ENCODE measurements at places on chromosomes 1 and 21. TPM values are rescaled to one million over a fixed set of nuclear protein-coding genes. Genes with fewer than 3 reads are reported as not detected.

GRCh38 chr1:181033799-181034451 lies at the start of gene MR1:
TSS of gene MR1 (plus strand) at chr1:181033983. CDS start at chr1:181034008, 25 bp downstream.
- peak; percentile 91 for DNase-seq

DNA sequence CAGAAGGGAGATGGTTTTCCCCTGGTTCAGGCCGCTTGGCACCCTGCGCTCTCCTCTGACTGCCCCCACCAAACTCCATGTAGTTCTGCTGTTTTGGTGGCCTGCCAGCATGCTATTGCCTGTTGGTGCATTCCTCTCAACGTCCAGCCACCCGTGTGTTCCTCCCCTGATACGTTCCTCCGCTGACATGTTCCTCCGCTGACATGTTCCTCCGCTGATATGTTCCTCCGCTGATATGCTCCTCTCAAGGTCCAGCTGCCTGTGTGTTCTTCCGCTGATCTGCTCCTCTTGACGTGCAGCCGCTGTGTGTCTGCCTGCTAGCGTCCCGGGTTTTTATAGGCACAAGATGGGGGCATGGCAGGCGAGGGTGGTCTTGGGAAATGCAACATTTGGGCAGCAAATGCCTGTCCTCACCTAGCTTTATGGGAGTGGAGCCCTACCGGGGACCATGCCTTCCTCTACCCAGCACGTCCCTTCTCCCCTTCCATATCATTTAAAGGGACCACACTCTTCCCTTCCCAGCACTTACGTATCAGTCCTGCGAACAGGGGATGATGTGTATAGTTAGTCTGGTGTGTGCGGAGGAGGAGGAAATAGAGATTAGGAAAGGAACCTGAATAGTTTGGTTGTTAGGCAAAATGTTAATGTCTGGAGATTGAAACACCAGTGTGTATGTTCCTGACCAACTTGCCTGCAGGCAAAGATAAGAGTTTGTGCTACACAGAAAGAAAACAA lies 40.6 kb upstream of the PLA2G5 start:
- DNase-seq, result no peak

- no peak for DNase-seq
Observed at GRCh38 chr1:2847086-2847985, 45.8 kb upstream of the TTC34 start.

- no peak for DNase-seq
Observed at GRCh38 chr1:184429335-184429734, 42.5 kb downstream of the C1orf21 start.

- peak; percentile 19 for DNase-seq
Observed at GRCh38 chr1:231550448-231550781, 21.9 kb downstream of the TSNAX start.

GRCh38 chr1:50989694-50990093 lies 19.6 kb downstream of the CDKN2C start:
- no peak for DNase-seq

- DNase-seq, result peak; percentile 4
Observed at GRCh38 chr1:36351227-36351977, 28.0 kb upstream of the EVA1B start.

GRCh38 chr21:21213297-21213696 lies 215.1 kb downstream of the NCAM2 start:
- no peak for DNase-seq

GRCh38 chr1:47612819-47613218 lies 175.0 kb downstream of the FOXD2 start:
- no peak for DNase-seq

DNA sequence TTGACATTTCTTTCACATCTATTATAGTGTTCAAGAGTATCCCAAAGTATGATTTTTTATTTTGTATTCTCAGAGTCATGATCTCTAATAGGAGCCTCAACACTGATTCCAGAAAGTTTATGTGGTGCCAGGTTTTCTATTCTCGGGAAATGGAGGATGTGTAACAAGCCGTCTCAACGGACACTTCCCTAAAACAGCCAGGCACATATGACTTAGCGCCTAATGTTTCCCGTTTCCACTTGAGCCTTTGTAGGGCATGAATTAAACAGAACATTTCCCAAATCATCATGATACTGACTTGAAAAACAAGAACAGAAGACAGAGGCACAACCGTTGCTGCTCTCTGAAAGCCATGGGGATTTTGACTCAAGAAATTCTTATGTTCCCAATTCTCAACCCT lies 8.0 kb downstream of the CYYR1 start:
- DNase-seq, result no peak

- DNase-seq, result peak; percentile 15
Observed at GRCh38 chr1:35637401-35637809, 3.9 kb downstream of the PSMB2 start.

DNA sequence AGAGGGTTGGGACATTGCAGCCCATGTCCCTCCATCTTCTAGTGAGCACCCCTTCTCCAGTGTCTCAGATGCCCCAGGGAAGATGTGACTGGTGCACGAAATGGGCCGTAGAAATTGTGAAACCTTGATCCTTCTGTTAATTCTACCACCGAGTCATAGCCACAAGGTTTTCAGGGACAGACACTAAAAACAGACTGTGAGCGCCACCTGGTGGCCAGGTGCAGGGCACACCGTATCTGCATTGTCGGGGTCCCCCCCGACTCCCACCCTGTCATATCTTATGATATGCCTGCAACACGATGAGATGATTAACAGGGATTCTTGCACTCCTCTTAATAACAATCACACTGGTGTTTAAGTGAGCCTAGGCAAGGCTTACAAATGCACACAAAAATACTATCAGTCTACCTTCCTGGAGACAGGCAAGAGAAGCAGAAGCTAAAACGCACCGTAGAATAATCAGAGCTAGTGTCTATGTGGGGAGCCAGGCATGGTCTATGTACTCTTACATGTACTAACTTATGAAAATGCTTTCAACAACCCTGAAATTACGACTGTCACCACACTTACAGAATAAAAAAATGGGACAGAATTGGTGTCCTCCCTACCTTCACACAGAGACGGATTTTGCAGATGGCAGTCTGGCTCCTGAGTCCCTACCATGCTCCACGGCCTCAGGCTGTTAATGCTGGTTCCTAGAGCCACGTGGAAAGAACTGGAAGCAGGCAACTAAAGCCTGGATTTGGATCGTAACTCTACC lies 57.9 kb downstream of the FHAD1 start:
- peak; percentile 34 for DNase-seq

DNA sequence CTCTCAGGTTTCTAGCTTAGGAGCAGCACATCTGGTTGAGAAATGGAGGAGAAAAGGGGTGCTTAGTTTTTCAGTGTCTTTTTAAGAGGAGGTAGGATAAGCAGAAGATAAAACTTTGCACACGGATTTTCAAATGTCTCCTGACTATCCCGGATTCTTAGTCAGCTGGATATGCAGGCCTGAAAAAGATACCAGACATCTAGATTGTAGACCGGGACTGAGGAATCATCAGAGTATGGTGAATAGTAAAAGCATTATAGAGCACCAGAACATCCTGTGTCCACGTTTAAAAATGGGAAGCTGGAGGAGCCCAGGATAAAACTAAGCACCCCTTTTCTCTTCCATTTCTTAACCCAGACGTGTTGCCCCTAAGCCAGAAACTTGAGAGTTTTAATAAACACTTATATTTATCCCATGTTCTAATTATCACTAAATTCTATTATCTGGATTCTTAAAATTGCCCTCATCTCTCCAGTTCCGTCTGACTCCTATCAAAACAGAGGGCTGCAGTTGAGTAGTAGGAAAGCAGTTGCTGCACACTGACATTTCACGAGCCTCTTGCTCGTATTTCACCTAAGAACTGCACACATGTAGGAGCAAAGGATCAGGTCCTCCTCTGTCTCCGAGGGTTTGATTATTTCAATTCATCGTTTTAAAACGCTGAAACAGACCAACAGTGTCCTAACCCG lies 609 bp downstream of the PIGK start:
- no peak for DNase-seq

DNA sequence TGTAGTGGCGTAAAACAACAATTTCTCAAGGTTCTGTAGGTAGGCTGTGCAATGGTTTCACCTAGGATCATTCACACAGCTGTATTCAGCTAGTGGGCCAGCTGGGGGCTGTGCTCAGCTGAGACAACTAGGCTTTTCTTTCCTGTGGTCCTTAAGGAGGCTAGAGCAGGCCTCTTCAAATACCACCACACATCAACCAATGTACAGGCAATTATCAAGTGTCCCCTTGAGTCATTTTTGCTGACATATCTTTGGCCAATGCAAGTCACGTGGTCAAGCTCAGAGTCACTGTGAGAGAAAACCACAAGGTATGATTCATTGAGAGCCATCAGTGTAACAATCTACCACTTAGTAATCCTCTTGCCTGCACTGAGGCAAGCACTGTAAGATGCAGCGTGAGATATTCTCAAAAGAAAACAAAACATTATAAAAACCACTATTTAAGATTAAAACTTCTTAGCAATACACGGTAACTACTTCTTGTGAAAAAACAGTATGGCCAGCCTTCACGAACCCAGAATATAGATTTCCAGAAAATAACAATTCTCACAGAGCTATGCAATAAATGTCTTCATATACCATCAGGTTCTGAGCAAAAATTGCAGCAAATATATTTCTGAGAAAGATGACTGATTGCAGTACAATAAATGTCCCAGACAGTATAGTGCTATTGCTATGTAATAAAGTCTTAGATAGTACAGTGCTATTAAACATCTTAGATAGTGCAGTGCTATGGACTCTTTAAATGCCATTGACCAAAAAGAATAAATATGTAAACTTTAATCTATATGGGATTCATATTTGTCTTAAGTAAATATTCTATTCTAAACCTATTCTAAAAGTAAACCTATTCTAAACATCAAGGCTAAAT lies 55.3 kb downstream of the NME7 start:
- no peak for DNase-seq

DNA sequence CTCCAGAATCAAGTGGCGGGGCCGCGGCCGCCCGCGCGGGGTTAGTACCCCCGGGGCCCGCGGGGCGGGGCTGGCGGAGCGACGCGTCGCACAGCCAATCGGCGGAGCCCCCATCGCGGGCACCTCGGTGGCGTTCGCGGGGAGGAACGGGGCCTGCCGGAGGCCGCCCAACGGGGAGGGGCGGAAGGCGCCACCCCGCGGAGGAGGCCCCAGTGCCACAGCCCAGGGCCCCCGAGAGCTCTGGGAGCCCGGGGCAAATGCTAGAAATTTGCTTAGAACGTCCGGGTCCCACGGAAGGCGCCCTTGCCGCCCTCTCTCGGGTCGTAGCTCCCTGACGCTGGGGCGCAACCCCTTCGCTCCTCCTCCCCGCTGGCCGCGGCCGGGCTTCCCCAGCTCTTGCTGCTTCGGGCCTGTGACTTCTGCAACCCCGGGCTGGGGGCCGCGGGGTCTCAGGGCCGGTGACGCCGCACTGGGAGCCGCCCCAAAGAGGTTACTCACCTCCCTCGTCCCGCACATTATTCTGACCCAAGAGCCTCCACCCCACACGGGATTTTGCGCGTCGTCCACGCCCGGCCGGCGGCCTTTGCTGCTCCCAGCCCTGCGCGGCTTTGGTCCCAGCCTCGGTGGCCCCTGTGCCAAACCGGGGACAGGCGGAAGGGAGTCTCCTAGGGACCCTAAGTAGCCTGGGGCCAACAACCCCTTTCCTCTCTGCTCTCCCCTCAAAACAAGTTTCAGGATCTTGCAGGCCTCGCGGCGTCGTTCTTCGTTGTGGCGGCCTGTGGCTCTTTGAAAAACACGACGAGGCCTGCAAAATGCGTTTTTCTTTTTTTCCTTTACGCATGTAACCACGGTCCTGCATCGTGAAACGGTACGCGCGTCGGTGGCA lies at the start of gene RUNX3:
Gene RUNX3 (minus strand): TSS at position 17 of the 886 bp plus-strand sequence. CDS start 408 bp downstream, outside the sequence.
- peak; percentile 90 for DNase-seq

DNA sequence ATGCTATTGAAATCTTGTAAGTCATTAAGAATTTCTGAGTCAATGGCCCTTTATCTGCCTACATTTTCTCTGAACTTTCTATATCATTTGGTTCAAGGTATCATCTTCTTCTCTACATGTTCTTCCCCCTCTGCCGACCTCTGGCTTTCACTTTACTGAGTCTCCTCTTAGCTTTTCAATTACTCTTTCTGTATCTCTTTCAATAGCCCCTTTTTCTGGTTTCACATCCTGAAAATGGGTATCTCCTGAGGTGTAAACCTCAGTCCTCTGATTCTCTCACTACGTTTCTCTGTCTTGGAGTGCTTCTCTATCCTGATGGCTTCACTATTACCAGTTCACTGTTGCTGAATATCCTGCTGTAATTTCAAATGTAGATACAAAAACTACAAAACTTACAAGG lies 98.9 kb downstream of the LYST start:
- no peak for DNase-seq

- no peak for DNase-seq
Observed at GRCh38 chr1:2625311-2625710, 7.5 kb downstream of the MMEL1 start.

DNA sequence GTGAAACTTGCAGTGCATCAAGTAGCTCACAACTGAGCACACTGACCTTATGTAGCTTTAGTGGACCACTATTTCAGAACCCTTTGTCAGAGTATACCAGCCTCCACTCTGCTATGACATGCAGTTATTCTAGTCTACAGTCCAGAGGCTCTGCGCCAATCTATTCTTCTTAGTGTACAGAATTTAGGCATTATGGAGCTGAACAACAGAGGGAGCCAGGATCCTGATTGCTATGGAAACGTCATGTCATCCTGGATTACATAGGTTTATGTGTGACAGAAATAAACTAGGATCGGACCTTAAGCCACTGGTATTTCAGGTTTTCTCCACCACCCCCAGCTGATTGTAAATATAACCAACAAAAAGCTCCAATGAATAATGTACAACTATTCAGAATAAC lies 48.1 kb upstream of the EEIG2 start:
- no peak for DNase-seq

DNA sequence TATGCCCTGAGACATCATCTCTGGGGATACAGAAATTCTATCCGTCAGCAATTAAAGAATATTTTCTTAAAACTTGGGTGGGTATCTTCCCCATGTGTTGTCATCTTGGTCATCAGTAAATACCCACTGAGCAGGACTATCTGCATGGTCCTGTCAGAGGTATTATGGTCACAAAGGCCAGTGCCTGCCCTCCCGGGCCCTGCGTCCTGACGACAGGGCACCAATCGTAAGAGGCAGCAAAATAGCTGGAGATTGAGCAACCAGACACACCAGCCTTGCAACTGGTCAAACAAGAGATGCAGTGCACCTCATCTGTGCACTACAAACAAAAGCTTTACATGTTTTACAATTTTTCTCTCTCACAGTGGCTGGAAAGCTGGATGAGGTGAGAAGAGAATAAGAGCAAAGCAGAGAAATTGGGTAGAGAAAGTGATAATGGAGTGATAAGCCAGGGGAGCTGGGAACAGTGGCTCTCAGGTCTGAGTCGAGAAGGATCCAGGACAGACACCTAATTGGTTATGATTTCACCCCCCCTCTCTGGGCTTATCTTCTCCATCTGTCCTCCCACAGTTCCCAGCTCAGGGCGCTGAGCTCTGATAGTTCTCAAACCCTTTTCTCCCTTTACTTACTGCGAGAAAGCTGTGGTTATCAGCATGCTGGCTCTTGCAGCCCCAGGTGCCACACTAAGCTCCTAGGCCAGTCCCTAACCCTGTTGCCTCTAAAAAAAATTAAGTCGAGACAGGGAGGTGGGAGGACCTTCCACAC lies 8.8 kb upstream of the SRP9 start:
- DNase-seq, result no peak

- no peak for DNase-seq
Observed at GRCh38 chr1:25861316-25862286, 2.3 kb upstream of the AUNIP start.

- no peak for DNase-seq
Observed at GRCh38 chr1:37070126-37070525, 35.8 kb upstream of the GRIK3 start.

GRCh38 chr1:205505076-205505729 lies 734 bp downstream of the CDK18 start:
- no peak for DNase-seq

RGS7 gene
- total RNA-seq, result not detected

AIM2 gene
- total RNA-seq, result 0.32 TPM

ZNF678 gene
- 7.4 TPM for total RNA-seq

DIO1 gene
- not detected for total RNA-seq

EXO5 gene
- total RNA-seq, result 5.8 TPM

ADAMTS1 gene
- 3.3 TPM for total RNA-seq

MGST3 gene
- total RNA-seq, result 21.4 TPM

All from naive thymus-derived CD4-positive, alpha-beta T cell (primary cell).